DMS53 (cell line): ENCODE measurements at places on chromosomes 1 and 21.

DNA sequence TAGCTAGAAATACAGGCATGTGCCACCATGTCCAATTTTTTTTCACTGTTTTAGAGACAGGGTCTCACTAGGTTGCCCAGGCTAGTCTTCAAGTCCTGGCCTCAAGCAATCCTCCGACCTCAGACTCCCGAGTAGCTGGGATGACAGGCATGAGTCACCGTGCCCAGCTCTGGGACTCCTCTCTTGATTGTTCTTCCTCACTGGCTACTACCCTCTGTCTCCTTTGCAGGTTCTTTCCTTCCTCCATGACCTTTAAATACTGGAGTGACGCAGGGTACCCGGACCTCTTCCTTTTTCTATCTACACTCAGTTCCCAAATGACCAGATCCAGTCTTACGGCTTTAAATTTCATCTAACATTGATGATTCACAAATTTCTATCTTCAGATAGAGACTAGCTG lies 34.9 kb downstream of the ASH1L start:
- DNase-seq, result no peak

- DNase-seq, result no peak
These were observed 4.2 kb upstream of the KRTAP12-1 start for GRCh38 chr21:44686000-44686781.

- no peak for DNase-seq
These were observed 69.9 kb downstream of the TNFSF4 start for GRCh38 chr1:173137107-173137706.

DNA sequence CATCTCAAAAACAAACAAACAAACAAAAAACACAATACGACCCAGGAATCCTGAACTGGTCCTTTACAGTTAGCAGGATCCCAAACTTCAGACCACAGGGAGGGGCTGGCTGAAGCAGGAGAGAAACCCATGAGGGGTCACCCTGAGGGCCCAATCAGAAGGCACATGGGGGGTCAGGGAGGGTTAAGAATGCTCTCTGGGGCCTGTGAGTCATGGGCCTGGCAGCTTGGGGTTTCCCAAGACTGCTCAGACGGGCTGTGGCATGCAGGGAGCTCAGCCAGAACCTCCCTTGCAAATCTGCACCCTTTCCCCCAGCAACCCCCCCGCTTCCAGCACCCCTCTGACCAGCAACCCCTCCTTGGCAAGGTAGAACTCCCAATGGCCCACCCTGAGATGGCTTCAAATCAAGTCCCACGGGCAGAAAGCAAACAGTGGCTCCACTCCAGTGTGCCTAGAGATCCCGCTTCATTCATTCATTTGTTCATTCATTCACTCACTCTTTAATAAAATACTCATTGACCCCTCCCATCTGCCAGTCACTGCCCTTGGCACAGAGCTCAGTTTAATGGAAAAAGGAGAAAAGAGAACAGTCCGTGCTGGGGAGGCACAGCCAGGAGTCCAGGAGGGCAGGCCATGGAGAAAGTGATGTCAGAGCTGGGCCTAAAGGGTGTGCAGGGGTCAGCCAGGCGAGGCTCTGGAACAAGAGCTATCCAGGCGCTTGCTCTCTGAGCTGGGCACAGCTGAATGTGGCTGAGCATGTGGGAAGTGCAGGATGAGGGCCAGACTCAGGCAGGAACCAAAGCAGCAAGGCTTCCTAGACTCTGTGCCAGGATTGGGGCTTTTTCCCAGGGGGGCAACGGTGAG lies 8.2 kb downstream of the UQCRHL start:
- DNase-seq, result peak; percentile 30

DNA sequence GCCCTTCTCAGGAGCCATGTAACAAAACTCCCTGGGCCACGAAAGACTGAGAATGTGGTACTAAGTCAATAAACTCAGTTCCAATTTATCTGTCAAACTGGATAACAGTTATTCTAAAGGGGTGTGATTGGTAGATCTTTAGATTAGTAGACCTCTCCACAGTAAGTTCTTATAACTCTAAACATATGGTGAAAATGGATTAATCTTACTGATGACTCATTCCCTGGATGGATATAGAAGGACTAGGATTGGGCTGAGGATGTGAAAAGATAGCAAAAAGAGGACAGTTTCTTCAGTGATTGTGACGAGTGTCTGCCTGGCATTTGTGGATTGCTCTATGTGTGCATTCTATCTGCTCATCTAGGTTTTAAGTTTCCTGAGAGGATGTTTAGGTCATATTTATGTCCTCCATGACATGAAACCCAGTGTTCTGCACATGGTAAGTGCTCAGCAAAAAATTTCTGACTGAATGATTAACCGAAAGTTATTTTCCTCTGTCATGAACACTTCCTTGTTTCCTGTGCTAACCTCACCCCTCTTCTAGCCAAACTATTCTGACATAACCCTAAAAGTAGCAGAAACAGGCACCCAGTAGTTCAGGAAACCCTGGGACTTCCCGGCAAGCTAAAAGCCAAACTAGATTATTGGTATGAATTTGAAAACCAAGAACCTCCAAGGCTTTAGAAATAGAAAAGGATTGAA lies 397.5 kb upstream of the PLXNA2 start:
- no peak for DNase-seq

DNA sequence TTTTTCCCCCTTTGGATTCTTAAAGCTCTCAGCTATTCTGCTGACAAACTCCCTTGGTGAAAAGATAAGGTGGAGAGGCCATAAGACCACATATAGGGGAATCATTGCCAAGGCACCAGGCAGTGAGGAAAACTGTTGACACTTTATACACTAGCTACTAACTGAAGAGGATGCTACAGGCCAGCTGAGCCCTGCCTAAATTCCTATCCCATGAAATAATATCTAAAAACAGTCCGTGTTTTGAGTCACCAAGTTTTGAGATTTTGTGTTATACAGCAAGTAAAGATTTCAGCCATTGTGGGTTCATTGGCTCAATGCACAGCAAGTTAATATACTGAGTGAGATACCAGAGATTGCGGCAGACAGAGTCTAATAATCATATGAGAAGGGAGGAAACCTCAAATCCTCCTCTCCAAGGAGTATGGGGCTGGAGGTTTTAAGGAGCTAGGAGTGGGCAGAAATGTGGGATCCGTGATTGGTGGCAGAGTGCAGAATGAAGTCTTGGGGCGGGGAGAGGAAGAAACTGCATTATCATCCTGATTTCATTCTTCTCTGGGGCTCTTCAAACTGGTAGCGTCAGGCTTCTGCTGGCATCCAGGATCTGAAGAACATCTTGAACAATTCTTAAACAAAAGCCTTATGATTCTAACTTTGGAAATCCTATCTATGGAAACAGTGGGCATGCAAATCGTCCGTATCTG lies 9.2 kb downstream of the CLDN8 start:
- DNase-seq, result no peak

GRCh38 chr1:152817309-152817708 lies 5.5 kb downstream of the LCE1B start:
- no peak for DNase-seq

DNA sequence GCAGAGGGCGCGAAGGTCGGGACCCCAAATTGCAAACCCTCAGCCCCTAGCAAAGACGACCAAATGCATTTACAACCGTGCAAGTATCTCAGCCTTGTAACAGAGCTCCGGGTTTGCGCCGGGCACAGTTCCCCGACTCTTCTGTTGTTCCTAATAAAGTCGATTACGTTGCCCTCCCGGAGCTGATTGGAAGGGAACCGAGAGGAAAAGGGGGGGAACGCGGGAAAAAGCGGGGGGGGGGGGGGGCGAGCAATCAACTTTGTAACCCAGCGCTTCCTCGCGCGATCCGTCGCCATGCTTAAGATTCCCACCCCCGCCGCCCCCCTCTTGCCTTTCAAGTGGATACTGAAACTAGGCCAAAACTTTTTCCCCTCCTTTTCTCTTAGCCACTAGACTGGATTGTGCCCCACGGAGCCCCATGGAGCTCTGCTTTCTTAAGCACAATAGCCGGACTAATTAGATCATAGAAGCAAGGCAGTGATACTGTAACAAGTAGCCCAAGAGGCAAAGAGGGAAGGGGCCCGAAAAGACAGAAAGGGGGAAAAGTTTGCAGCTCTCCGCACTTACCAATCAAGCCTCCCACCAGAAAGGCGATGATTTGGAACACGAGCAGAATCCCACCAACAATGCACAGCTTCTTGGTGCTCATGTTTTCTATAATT lies 565 bp downstream of the WLS start:
- peak; percentile 78 for DNase-seq

- DNase-seq, result no peak
These were observed 12.7 kb upstream of the FAM89A start for GRCh38 chr1:231052777-231053176.

DNA sequence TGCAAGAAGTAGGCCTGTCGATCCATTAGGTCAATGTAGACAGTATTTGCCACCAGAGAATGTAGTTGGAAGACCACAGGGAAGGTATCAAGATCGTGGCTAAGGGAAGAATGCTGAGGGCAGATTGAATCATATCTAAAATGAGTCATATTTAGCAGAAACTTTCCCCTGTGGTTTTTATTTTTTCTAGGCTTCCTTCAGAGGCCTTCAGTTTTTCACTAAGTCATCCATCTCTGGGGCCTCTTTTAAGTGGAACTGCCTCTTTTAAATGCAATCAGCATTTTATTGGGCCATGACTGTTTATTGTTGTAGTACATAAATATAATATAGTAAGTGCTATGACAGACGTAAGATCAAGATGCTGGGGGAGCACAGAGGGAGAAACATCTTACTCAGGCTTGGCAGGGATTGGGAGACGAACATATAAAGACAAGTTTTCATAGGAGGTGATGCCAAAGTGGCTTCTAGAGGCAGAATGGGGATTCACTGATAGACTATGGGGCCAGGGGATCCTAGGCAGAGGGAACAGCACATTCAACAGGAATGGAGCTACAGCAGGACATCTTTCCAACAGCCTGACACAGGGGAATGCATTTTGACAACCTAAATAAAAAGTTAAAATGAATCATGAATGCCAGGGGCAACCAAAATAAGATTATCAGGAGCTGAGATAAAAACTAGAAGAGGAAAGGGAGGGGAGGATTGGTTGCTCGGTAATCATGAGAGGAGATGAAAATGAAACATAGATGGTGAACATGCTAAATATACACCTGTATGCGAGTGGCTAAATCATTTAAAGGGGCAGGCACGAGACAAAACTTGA lies 20.1 kb downstream of the UBE2U start:
- peak; percentile 39 for DNase-seq

GRCh38 chr1:109258481-109259466 lies 9.4 kb downstream of the CELSR2 start:
- DNase-seq, result no peak

- no peak for DNase-seq
These were observed 222.0 kb downstream of the SDCCAG8 start for GRCh38 chr1:243477731-243478290.

DNA sequence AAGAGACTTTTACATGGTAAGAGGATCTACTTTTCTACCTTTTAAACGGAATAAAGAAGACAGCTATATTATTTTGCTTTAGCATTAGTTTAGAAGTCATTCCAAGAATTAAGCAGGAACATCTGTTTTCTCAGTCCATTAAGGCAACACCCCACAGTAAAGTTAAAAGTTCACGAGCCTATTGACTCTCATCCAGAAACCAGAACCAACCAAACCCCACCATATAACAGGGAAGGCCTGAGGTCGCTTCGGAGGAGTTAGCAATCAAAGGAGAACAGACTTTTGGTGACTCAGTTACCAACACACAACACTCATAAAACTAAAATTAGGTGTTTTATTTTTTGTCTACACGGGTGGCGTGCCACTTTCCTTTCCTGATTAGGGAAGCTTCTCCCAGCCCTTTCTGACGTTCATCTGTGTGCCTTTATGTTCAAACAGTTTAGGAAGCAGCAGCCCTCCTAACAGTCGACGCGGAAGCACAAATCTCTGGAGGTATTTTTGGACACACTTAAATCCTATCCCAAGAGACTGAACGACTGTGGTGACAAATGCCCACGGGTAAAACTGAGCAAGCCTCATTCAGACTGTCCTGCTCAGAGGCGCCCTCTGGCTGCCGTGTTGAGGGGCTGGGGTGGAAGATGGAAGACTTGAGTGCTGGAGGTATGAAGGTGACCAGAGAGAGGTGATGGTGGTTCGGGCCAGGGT lies 8.6 kb upstream of the PLA2G2C start:
- peak; percentile 76 for DNase-seq

DNA sequence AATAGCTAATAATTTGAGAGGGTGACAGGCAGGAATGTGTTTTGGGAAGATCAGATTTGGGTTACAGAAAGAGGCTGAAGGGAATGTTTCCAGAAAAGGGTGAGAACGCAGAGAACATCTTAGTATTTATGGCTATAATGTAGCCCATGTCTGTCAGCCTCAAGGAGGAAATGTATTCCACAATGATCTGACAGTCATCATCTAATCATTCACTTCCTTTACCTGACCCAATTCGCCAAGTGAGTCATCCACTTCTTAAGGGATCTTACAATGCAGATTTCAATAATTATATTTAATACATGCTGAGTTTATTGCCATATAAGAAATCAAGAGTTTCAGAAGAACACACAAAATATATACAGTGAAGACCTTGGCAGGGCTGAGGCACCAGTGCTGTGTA lies 10.8 kb downstream of the TRIM45 start:
- no peak for DNase-seq

- no peak for DNase-seq
These were observed 45.2 kb downstream of the SLC37A1 start for GRCh38 chr21:42558846-42559245.

GRCh38 chr21:38639571-38640354 lies 141.5 kb upstream of the ERG start:
- no peak for DNase-seq

- DNase-seq, result no peak
These were observed 5.9 kb upstream of the MARCKSL1 start for GRCh38 chr1:32341971-32342370.

GRCh38 chr1:27622828-27623227 lies 12.2 kb downstream of the FGR start:
- no peak for DNase-seq

DNA sequence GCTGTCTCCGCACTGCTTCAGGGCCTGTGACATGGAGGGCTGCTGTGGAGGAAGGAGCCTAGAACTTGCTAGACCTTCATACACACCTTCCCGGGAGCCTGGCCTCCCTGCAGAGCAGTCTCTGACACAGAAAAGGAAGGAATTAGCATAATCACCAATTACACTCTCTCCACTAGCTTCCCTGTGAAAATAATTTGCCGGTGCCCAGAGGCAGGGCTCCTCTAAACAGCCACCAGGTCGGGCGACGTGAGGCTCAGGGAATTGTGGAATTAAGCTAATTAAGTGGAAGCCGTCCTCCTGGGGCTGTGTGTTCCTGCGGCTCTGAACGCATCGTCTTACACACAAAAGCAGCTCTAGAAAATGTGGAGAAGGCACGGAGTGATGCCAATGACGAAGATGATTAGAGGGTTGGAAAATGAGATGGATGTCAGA lies 82.6 kb downstream of the NENF start:
- no peak for DNase-seq
